ENCODE measurements at places on chromosomes 16 and 17.

- no peak for DNase-seq
Observed at GRCh38 chr16:10226141-10226986, 44.1 kb upstream of the GRIN2A start.

GRCh38 chr17:35003778-35004177 lies 23.5 kb downstream of the LIG3 start:
- DNase-seq: no peak

DNA sequence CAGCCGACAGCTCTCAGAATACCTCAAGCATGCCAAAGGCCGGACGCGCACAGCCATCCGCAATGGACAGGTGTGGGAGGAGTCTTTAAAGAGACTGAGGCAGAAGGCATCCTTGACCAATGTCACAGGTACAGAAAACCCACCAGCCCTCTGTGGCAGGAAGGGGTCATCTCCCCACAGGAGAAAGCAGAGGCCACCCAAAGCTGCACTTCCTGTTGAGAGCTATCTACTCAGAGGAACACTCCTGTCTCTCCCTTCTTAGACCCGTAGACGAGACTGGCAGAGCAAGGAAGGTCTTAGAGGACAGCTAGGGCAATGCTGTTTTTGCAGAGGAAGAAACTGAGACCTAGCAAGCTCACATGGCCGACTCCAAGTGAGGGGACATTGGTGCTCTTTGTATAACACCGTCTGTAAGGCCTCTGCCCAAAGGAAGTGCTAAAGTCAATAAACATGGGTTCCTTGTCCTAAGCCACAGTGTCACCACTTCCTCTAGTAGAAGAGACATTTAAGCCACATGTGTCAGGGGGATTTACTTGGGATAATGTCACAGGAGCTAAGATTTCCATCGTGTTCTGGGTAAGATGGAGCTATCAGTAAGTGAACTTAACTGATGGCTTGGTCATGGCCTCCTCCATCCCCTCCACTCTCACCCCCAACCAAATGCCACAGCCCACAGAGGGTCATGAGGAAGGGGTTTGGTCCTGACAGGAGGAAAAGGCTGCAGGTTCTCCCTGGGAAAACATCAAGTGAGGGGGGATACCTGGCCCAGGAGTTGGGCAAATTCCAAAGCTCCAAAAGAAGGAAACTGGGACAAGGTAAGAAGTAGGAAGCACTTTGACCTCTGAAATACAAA lies 9.4 kb downstream of the LPO start:
- DNase-seq: no peak

GRCh38 chr17:81460856-81461460 lies 51.6 kb downstream of the ACTG1 start:
- DNase-seq: no peak

GRCh38 chr17:5355421-5356129 lies 63.9 kb downstream of the NUP88 start:
- peak; percentile 4 for DNase-seq

DNA sequence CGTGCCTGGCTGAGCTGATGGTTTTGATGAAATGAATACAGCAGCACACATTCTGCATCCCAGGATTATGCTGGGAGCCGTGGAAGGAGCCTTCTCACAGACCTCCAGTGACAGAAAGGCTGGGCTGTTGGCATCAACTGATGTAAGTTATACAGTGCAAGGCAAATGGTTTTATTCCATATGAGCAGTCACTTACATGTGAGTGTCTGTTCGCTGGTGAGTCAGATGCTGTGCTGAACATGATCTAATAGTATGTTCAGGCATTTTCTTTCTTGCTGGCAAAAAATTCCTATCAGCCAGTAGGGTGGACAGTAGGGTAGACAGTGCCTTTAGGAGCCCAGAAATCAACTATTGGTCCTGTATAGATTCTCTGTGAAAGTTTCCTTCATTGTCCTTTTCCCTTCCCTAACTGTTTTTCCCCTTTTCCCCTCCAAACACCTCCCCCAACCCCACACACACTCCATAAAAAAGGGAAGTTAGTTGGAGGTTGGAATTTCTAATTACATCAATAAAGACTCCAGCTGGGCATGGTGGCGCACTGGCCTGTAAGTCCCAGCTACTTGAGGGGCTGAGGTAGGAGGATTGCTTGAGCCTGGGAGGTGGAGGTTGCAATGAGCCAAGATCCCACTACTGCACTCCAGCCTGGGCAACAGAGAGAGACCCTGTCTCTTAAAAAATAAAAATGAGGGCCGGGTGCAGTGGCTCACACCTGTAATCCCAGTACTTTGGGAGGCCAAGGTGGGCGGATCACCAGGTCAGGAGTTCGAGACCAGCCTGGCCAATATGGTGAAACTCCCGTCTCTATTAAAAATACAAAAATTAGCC lies 36.2 kb downstream of the LDHD start:
- peak; percentile 39 for DNase-seq

DNA sequence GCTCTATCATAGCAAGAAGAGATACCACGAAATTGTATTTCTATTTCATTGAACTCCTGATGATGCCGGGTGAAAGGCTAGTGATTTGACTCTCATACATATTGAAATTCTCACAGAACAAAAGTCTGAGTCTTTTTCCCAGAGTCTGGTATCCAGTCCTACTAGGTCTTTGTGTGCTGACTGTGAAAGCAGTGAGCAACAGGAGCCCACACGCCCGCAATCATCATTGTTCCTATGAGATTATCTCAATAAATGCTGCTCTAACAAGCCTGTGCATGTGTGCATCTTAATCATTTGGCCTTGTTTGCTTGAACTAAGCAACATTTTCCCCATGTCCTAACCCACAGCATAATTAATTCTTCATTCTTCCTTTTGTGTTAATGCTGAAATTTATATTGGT lies 1466.0 kb downstream of the CDH11 start:
- DNase-seq: no peak

DNA sequence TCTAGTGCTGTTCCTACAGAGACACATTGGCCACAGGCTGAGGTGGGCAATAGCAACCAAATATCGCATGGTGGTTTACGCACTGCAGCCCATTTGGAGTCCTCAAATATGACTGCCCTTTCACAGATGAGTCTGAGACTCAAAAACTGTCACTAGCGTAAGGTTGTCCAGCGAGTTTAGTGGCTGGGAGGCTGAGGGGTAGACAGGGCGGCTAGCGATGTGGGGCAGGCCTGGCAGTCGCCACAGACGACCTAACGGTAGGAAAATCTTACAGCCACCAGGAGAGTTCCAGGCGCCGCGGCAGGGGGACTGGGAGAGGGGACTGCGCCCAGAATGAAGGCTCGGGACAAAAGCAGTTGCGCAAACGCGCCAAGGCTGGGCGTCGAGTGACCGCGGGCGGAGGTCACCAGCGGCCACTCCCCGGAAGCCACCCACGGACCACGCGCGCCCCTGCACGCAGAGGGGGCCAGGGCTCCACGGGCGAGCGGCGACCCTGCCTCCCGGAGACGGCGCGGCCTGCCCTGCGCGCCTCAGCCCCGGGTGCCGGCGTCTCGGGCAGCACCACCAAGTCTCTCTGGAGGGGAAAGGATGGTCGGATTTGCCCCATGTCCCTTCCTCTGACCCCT lies 699 bp upstream of the MAP1LC3B start:
- DNase-seq: peak; percentile 31

DNA sequence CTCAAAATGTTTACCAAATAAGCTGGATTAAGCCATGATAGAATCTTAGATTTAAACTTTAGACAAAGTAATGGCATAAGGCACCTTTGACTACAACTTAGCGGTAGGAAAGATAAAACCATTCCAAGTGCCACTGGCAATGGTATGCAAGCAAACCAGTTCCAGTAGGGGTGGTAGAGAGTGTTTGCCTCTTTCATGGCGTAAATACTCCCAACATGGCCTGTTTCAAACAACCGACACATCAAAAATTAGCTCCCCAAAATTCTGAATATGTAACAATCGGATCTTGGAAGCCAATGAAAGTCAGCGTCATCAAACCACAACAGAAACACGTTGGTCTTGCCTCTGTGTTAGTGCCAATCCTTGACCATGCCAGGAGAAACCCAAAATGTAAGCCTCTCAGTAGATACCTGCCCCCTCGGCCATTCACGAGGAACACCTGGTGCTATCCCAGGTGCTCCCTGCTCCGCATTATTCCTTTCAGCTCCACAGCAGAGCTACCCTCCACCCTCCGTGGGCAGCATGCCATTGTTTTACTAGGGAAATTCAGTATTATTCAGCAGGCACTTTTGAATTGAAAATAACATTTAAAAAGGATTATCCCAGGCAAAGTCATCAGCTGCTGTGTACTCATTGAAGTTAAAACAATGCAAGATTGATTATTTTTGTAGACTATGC lies 307.8 kb upstream of the CDH11 start:
- no peak for DNase-seq

- DNase-seq: no peak
Observed at GRCh38 chr16:1036726-1037393, 35.7 kb upstream of the SSTR5 start.

- no peak for DNase-seq
Observed at GRCh38 chr17:79806863-79807720, 10.2 kb upstream of the CBX8 start.

GRCh38 chr16:11560701-11561453 lies 25.8 kb downstream of the LITAF start:
- no peak for DNase-seq

DNA sequence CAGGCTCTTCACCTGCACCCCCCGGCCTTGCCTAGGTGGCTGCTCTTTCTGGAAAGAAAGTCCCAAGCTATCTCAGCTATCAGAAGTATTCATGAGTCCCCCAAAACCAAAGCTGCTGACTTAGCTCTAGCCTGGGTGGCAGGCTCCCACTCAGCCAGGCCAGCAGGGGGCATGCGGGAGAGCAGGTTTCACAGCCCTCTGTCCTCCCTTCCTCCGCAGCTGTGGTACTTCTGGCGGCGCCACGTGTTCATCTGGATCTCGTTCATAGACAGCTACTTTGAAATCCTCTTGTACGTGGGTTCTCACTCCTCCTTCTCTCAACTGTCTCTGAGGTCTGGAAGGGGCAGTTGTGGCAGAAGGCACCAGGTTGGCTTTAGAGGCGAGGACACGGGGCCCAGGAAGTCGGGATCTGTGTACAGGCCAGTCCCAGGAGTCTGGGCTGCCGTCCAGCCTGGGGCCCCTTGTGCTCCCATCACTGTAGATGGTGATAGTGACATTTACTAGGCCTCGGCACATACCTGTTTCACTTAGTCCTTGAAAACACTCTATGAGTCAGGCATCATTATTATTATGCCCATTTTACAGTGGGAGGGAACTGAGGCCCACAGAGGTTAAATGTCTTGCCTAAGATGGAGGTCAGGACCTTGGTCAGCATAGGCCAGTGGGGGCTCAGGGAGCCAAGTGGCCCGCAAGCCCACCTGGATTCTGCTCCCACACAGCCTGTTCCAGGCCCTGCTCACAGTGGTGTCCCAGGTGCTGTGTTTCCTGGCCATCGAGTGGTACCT lies 12.9 kb downstream of the TRPV2 start:
- peak; percentile 63 for DNase-seq

DNA sequence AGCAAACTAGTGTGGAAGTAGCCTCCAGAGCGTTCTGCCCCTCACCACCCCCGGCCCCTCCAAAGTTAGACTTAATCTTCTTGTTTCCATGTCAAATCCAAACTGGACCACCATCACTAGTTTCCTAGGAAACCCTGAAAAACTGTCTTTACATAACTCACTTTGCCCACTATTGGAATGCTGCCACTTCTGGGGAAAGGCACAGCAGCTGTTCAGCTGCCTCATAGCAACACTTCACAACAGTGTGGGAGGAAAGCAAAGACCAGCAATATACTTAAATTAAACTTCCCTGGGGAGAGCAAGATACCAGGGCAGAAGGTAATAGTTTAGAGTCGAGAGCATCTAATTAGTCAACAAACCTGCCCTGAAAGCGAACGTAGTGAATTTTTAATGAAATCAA lies 452.2 kb downstream of the KCNJ2 start:
- DNase-seq: peak; percentile 16

- DNase-seq: no peak
Observed at GRCh38 chr17:16446338-16446983, 31.1 kb downstream of the TRPV2 start.

DNA sequence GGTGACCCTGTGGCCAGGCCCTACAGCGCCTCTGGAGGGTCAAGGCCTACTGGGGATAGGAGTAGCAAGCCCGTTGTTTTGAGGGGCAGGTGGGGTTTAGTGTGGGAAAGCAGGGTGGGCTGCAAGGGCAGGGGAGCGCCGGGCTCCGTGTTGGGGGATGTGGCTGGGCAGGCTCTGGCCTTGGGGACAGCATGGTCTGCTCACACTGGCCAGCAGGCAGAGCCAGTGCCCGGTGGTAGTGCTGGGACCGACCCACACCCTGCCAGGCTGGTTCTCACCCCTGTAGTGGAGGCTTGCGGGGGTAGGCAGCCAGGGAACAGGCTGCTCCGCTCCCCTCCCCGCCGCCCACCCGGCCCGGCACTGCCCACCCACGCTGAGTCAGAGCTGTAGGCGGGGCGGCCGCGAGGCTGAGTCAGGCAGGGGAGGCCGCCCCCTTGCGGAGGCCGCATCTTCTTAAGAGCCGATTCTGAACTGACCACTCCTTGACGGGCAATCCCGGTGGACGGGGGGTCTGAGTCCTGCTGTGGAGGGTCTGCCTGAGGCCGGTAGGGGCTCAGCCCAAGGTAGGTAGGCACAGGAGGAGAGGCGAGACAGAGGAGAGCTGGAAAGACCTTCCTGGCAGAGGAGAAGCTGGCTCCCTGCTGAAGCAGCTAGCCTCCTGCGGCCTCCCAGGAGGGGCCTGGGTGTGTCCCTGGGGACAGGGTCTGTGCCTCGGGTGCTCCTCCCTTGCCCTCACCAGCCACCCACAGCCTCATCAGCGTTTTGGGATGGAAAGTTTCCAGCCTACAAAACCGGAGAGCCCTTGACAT lies 62.4 kb downstream of the BAIAP2 start:
- DNase-seq: peak; percentile 83

DNA sequence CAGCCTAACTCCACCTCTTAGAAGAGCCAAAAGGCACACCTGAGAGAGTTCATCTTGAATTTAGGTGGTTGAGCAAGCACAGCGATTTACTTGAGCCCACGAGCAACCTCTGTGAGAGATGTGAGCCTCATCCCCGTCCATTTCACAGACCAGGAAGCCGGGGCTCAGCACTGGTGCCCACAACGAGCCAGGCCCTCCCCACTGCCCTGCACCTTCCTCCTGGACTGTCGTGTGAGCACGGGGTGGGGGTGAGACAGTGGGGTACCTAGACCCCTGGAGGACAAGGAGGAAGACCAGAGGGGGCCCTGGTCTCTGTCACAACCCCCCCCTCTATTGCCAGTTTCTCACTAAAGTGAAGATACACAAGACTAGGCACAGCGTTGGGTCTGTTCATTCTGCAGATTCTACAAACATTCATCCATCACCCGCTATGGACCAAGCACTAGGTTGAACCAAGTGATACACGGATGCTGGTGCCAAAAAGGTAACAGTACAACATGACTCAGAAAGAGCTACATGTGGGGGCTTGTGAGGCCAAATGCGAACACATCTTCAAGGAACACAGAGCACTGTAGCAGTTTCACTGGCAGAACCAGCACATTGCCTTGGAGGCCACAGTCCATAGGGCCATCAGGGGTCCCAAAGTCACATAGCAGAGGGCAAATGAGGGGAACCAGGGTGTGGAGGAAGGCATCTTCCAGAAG lies 231.9 kb downstream of the PARN start:
- DNase-seq: no peak

All from fibroblast of pulmonary artery (primary cell).